Right atrium auricular region (tissue), 2 donors: ENCODE measurements at places on chromosomes 12 and 14.

GRCh38 chr12:85466890-85467289 is 186.9 kb downstream of the ALX1 start:
- no peak for DNase-seq

GRCh38 chr14:28468191-28469151 is 298.1 kb upstream of the FOXG1 start:
- no peak for DNase-seq

GRCh38 chr12:104137001-104137901 is 759 bp downstream of the NFYB start:
- DNase-seq: no peak

DNA sequence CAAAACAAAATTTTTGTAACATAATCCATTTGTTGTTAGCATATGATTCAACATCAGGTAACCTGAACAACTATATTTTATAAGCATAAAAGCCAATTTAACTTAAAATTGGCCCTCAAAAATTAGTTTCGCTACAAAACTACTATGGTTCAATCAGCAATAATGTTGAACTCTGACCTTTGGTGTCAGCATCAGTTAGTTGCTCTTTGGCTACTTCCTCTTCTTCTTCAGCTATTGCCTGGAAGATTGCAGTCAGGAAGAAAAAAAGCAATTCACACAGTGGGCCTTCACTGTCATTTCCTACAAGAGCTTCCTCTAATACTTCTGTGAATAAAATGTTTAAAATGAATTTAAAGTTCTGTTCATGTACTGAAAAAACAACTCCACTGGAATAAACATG is 78.2 kb upstream of the CFL2 start:
- no peak for DNase-seq

- no peak for DNase-seq
These were observed 342.5 kb upstream of the KITLG start for GRCh38 chr12:88922816-88923215.

DNA sequence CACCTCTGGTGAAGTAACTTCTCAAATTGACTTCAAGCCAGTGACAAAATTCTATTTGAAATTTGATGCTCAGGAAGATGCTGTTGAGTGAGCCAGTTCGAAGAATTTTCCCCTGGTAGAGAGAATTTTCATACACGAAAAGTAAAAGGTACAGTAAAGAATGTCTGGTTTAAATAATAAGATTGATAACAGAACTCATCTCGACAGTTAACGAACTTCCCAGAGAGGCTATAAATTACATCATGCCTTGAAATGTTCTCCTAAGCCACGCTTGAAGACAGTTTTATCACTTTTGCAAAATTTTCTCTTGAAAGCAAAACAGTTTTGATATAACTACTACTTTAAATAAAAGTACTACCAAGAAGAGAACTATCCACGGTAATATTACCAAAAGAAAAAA is 14.4 kb upstream of the OR11G2 start:
- DNase-seq: no peak

DNA sequence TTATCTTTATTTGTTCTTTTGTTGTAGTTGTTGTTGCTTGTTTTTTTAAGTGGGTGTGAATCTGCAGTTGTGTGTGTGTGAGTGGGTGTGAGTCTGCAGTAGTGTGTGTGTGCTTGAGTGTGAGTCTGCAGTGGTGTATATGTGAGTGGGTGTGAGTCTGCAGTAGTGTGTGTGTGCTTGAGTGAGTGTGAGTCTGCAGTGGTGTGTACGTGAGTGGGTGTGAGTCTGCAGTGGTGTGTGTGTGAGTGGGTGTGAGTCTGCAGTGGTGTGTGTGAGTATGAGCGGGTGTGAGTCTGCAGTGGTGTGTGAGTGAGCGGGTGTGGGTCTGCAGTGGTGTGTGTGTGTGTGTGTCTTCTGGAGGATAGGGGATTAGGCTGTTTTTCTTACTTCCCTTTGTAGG is 1186.8 kb upstream of the SEL1L start:
- no peak for DNase-seq

- DNase-seq: no peak
These were observed 93.5 kb upstream of the PTHLH start for GRCh38 chr12:28065889-28066630.

GRCh38 chr14:87745507-87746118 is 247.4 kb downstream of the GALC start:
- no peak for DNase-seq

DNA sequence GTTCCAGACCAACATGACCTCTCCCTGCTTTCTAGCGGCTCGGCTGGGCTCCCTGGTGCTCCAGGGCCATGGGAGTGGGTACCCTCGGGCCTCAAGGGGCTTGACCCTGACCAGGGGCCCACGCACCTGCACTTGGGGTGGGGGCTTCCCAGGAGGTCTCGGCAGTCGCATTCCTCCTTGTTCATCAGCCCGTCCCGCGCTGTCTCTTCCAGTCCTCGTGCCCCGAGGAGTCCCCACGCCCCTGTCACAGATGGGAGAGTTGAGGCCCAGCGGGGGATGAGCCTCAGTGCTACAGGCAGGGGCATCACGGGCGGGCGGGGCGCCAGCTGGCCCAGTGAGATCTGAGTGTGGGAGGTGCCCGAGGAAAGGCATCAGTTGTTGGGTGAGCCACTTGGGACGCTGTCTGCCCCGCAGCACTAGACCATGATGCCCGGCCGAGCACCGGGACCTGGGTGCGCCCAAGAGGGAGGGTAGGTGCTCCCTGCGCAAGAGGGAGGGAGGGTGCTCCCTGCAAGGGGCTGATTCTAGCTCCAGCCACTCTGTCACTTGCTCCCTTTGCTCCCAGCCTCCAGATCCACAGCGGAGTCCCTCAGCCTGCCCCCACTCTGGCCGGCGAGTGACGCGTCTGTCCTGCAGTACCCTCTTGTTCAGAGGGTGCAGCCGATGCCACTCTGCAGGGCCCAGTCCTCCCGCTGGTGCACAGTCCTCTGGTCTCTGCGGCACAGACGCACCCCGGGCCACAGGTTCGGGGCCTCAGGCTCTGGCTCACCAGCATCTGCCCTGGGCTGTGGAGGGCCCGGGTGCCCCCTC is 23.8 kb downstream of the MMP17 start:
- no peak for DNase-seq

DNA sequence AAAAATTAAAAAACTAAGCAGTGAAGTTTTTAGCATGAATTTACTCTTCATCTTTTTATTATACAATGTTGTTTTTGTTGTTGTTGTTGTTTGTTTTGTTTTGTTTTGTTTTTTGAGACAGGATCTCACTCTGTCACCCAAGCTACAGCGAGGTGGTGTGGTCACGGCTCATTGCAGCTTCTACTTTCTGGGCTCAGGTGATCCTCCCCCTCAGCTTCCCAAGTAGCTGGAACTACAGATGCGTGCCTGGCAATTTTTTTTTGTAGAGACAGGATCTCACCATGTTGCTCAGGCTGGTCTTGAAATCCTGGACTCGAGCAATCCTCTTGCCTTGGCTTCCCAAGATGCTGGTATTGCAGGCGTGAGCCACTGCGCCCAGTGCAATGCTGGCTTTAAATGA is 11.3 kb downstream of the PPFIBP1 start:
- no peak for DNase-seq

DNA sequence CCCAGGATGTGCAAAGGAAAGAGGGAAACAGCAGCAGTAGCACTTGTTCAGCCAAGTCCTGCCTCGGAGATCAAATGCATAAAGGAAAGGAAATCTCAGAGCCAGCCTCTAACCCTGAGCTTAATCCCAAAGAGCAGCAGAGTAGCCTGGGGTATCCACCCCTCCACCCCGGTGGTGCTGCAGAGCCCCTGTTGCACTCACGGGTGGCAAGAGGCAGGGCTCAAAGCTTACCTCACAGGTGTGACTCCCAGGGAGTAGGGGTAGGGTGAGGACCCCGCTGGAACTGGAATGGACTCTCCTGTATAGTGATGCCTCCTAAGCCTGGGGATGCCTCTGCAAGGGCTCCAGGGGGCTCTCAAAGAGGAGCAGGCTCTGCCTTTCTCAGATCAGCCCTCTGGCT is 211.1 kb downstream of the CACNA1C start:
- no peak for DNase-seq

GRCh38 chr12:133129368-133130037 is 571 bp downstream of the ZNF891 start:
- DNase-seq: no peak

DNA sequence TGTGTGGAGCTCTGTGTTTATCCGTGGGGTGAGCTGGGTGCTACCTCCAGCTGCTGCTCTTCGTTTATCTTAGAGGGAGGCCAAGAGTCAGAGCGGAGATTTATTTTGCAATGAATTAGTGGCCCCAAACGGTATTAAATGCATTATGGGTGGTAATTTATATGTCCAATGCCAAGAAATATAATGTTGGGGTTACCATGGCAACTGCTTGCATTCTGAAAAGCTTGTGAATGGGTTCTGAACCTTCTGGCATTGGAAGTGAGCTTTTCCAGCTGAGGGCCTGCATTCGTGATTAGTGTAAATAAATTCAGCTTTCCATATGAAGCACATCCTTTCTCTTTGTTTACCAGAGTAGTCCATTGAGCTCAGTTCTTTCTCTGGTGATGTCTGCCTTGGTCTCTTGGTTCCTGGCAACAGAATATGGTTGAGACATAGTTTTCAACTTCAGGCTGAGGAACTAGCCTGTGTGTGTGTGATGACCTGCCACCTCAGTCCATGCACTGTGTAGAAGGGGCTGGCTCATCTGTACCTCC is 51.8 kb downstream of the TRAF3 start:
- DNase-seq: no peak

DNA sequence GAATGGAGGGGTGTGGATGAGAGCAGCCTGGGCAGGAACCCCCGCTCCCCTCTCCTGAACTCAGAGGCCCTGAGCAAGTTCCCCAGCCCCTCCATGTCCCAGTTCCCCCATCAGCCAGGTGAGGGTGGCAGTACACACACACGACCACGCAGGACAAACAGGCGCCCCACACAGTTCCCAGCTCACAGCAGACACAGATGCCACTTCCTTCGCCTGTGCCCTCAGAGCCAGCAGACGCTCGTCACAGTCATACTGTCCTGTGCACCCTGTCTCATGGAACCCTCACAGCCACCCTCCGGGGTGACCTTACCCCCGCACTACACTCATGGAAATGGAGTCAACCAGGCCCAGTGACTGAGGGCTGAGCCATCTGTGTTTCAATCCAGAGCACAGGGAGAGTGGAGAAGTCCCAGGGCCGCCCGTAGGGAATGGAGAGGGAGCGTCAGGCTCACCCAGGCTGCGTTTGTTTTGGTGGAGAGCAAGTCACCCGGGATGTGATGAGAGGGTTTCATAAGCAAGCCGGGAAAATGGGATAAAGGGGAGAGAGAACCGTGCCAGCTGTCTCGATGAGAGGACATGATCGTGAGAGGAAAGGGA is 47.5 kb upstream of the DYNC1H1 start:
- DNase-seq: no peak

GRCh38 chr14:64513271-64513670 is 8.7 kb downstream of the ZBTB1 start:
- no peak for DNase-seq

GRCh38 chr12:85266356-85266755 is 13.7 kb upstream of the ALX1 start:
- no peak for DNase-seq

DNA sequence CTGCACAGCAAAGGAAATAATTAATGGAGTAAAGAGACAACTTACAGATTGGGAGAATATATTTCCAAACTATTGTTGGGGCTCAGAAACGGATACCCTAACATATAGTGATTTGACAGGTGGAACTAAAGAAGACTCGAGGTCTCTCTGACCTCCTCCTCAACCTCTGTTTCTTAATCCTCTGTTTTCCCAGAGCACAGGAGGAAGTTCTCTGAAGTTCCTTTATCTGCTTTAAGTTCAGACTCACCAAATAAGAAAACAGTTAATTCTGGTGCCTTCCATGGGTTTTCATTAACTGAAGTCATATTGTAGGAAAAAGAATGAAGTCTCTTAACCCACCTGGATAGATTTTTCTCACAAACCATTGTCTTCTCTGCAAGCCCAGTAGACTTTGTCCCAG is 29.2 kb downstream of the CLEC2D start:
- DNase-seq: no peak

- DNase-seq: no peak
These were observed 199.3 kb upstream of the PPFIA2 start for GRCh38 chr12:81958406-81958805.

GRCh38 chr12:67433385-67434175 is 164.4 kb downstream of the CAND1 start:
- no peak for DNase-seq

DNA sequence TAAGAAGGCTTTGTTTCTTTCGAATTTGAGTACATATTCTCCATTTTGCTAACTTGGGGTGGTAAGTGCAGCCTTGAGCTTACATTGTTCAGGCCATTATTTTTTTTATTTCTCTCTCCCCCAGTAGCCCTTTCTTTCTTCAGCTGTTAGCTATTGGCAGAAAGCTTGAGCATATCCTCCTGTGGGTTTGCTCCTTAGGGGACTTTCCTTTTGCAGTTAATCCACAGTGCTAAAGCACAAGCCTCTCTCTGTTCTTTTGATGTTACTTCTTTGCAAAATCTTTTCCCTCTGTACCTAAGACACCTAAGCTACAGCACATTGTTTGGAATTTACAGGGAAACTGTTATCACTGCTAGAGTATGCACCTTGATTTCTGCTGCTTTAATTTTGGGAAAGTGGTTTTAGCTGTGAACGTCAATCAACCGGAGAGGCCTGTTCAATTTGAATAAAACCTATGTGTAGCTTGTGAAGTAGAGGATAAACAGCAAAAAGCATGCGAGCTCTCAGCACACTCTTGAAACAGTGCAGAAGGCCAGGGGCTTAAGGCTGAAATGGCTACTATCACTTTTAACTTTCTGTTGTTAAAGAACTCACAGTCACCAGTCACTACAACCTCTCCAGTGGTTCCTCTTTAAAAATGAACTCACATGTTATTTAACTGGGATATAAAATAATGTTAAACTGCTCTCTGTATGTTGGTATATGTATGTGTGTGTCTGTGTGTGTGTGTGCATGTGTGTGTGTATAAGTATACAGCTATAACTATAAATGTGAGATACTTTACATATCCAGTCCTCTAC is 139.2 kb downstream of the PDZRN4 start:
- DNase-seq: no peak

GRCh38 chr12:18696971-18697602 is 40.7 kb downstream of the PLCZ1 start:
- DNase-seq: no peak

DNA sequence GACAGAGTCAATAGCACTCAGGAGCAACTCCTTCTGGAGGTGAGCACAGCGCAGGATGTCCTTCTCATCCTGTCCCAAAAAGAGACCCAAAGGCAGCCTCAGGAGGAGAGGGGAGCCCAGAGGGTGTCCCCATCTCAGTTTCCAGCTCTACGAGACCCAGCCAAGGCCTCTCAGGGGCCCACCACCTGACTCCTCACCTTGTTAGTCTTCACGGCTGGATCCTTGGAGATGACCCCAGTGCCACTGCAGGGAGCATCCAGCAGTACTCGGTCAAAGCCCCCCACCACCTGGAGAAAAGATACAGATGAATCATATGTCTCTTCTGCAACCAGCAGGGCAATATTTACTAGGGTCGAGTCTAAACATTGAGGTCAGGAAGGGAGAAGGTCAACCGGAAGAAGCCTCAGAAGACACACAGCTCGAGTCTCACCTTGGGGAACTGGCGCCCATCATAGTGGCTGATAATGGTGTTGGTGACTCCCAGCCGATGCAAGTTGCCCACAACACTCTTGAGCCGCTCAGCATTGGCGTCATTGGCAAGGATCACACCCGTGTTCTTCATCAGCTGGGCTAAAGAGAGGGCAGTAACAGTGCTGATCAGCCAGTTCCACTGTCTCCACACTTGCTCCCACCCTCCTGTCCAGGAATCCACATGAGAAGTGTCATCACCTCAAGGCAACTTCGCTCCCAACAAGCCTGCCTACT is 4.8 kb upstream of the IFFO1 start:
- no peak for DNase-seq
